Substantia nigra (tissue), 51 donors: ENCODE measurements at places on chromosomes 3 and 15.

GRCh38 chr15:60627298-60627943 lies 148.5 kb upstream of the ICE2 start:
- no peak for DNase-seq

DNA sequence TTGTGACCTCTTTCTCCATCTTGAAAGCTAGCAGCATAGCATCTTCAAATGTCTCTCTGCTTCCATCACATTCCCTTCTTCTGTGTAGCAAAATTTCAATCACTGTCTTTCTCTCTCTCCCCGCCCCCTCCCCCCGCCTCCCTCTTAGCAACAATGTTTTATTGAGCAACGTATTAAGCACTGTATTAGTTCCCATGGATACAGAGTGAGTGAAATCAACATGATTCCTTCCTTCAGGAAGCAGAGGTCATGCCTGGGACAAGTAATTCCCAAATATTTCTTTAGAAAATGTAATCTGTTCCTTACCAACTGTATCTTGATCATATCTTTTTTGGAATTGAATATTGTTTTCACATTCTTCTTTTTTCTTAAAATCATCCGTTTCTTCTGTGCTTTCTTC lies 373.7 kb upstream of the NECTIN3 start:
- no peak for DNase-seq

GRCh38 chr3:13042715-13043271 lies 30.4 kb downstream of the IQSEC1 start:
- DNase-seq = no peak

DNA sequence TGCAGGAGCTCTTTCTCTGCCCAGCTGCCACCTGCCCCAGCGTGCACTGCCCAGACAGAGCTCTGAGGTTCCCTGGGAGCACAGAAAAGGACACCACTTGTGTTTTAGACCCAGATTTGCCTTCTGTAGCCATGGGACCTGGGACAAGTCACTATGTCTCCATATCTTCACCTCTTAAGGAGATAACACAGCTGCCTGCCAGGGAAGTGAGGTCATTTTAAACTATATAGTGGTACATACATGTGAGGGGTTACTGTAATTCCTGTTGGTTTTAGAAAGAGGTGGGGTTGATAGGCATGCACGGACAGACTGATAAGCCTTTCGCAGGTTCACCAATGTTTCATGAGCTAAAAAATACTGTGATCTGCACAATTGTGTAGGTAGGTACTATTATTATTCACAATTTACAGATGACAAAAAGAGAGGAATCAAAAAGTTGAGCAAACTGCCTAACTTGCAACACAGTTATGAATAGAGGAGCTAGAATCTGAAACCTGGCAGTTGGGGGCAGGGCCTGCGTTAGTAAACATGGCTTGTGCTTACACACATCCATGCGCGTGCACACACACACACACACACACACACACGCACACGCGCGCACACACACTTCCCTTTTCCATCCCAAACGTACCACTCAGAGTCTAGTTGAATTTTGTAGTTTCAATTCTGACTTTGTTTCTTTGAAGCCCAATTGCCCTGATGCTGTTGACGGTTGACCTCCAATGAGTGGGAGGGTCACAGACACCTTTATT lies 193.6 kb downstream of the FAM43A start:
- DNase-seq = no peak

DNA sequence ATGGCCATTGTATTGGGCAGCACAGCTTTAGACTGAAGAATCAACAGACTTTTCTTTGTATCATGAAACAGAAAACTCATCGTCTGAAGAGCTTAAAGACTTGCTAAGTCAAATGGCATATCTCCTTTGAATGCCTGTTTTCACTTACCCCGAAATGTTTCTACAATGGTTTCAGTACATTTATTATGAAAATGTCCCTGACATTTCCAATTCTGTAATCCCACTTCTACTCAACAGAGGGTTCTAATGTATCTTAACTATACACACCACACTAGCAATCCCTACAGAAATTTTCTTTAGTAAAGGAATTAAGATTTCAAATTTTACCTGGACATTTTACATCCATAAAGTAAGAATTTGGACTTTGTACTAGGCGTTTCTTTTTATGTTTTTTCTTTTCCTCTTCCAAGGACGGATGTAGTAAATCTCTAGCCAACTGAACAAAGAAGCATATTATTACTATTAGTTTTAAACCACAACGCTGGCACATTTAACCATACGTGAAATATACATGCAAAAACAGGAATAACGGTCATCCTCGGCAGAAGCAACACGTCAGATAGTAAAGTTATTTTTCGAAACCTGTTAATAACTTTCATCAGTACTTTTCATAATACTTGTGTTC lies 1.1 kb downstream of the RPS27L start:
- no peak for DNase-seq

GRCh38 chr15:99296386-99296785 lies 45.1 kb downstream of the LRRC28 start:
- DNase-seq = no peak

GRCh38 chr15:90957031-90957790 lies 2.5 kb downstream of the RCCD1 start:
- DNase-seq = no peak

- DNase-seq = no peak
Observed at GRCh38 chr3:10561162-10561945, 56.0 kb upstream of the ATP2B2 start.

- DNase-seq = no peak
Observed at GRCh38 chr3:188706176-188706575, 465.6 kb upstream of the TPRG1 start.

GRCh38 chr3:133294253-133294652 lies 105.6 kb upstream of the BFSP2 start:
- no peak for DNase-seq

- no peak for DNase-seq
Observed at GRCh38 chr3:39220407-39221140, 28.2 kb upstream of the XIRP1 start.

- no peak for DNase-seq
Observed at GRCh38 chr15:51842852-51843737, 13.6 kb downstream of the TMOD3 start.

- DNase-seq = no peak
Observed at GRCh38 chr15:70142072-70142321, 44.3 kb upstream of the TLE3 start.

DNA sequence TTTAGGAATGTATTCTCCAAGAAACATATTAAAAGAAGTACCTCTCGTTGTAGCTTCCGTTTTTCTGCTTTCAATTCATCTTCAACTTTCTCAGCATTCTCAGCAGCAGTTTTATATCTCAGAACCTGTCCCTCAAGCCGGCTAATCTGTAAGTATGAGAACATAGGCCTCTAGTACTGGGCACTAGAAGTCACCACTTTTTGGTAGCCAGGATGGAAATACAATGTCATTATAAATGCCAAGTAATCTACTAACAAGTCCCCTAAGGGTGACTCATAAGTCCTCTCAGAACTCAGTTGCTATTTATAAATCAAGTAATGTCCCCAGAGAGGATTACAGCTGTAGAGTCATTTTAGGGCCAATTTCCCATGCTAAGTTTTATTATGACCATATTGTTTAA lies 61.1 kb downstream of the MLH1 start:
- DNase-seq = no peak

- DNase-seq = no peak
Observed at GRCh38 chr15:84079885-84080777, 155.4 kb upstream of the GOLGA6L4 start.

GRCh38 chr3:58835086-58835485 lies 168.5 kb upstream of the FAM3D start:
- no peak for DNase-seq

GRCh38 chr3:195522254-195523023 lies 20.7 kb downstream of the PPP1R2 start:
- no peak for DNase-seq

DNA sequence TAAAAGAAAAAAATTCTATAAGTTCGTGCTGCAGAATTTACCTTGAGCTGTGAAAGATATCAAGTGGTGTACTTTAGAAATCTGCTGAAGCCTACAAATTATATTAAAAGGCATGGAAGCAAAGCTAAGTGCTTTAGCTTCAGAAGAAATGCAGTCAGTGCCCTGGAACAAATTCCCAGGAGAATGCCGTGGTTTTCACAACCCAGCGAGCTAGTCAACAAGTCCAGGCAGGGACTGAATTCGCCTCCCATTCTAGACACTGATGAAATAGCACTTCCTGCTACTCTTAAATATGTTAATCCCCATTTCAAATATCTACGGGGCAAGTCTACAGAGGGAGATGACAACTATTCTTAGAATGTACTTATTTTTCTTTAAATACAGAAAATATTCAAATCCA lies 326.4 kb upstream of the IGF1R start:
- no peak for DNase-seq

- DNase-seq = no peak
Observed at GRCh38 chr3:105661461-105661860, 207.4 kb downstream of the CBLB start.

GRCh38 chr15:92676561-92676960 lies 21.0 kb upstream of the FAM174B start:
- no peak for DNase-seq

GRCh38 chr3:58222161-58222724 lies 11.5 kb upstream of the DNASE1L3 start:
- DNase-seq = no peak

- no peak for DNase-seq
Observed at GRCh38 chr3:25169151-25169550, 258.9 kb upstream of the RARB start.

GRCh38 chr15:51533672-51534398 lies 88.7 kb downstream of the DMXL2 start:
- no peak for DNase-seq

DNA sequence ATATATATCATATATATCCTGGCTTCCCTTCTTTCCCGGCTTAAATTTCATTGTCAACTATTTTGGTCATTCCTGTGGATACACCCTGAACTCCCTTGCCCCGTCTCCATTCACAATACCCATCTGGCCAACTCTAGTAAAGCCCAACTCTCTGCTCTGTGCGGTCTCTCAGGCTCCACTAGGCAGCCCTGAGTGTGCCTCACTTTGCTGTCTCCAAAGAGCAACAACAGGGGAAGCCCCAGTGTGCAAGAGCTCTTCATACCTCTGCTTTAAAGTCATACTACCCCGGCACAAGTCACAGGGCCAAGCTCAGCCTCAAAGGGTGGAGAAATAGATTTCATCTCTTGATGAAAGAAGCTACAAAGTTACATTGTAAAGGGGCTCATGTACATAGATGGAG lies 18.9 kb upstream of the FEM1B start:
- no peak for DNase-seq

GRCh38 chr3:183775781-183776180 lies 49.6 kb downstream of the MAP6D1 start:
- no peak for DNase-seq

DNA sequence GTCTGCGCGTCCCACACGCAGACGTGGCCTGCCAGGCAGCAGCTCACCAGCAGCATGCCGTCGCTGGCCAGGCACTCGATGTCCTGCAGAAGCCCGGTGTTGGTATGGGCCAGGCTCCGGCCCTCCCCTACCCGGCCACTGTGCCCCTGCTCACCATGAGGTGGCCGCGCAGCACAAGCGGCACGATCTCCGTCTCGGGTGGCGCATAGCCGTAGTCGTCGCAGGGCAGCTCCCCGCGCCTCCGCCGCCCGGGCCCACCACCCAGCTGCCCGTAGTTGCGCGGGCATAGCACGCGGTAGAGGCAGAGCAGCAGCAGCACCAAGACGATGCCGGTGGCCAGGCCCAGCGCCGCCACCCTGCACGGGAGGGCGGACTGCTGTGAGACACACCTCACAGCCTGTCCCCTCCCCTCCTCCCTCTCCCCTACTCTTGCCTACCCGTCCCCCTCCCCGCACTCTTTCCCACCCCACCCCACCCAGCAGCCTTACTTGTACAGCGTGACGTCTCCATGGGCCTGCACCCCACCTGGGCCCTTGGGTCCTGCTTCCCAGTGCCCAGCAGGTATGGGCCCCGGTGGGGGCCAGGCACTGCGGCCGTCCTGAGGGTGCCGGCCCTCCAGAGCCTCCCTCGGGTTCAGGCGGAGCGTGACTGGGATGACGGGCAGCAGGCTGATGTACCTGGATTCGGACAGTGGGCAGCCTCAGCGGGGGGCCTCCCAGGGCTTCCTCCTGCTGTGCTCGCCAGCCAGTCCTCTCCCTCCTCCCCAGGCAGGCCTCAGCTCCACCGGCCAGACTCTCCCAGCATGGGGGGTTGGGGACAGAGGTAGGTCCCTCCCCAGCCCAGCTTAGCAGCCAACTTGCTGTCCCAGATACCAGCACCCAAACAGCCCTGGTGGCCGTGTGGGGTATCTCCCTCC lies 37.6 kb downstream of the PTPN23 start:
- DNase-seq = no peak

GRCh38 chr3:132573797-132574211 lies 23.3 kb upstream of the ACKR4 start:
- no peak for DNase-seq

DNA sequence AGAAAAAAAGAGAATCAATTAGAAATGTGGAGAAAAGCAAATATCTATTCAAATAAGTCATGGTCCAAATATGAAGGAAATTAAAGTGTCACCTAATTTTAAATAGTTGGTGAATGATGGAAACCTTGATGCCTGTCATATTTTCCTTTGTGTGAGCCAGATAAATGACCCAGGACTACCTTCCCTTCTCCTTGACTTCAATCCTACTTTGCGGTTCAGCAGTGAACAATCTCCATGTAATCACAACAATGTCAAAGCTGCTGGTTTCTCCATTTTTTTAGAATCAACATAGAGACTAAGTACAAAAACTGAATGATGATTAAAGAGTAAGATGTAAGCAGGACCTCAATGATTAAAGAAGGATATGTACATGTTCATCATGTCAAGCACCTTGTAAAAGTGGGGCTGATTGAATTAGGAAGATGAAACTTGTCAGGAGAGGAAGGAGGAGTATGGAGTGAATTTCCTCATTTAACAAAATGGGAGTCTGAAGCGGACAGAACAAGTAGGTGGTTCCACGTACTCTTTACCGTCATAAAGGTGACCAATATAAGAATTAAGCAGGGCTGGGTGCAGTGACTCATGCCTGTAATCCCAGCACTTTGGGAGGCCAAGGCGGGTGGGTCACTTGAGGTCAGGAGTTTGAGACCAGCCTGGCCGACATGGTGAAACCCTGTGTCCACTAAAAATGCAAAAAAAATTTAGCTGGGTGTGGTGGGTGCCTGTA lies 43.1 kb downstream of the TRPM1 start:
- no peak for DNase-seq

- no peak for DNase-seq
Observed at GRCh38 chr15:78453447-78453846, 15.4 kb downstream of the IREB2 start.

DNA sequence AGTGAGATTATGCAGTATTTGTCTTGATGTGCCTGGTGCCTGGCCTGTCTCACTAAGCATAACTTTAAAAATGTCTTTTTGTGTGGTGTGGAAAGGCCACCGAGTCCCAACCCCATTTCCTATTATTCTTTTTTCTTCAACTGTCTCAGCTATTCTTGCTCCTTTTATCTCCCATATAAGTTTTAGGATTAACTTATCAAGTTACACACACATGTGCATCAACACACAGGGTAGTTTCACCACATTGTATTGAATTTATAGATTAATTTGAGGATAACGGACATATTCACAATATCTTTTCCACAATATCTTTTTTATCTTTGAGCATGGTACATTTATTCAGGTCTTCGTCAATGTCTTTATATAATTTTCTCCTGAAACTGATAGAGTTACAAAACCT lies 127.6 kb downstream of the RYR3 start:
- DNase-seq = no peak

GRCh38 chr3:134985864-134986715 lies 191.0 kb downstream of the EPHB1 start:
- no peak for DNase-seq

- DNase-seq = no peak
Observed at GRCh38 chr3:52451237-52452083, 2.4 kb downstream of the TNNC1 start.
